ENCODE measurements at places on chromosomes 2 and 18.

- no peak for DNase-seq
These were observed 122.4 kb upstream of the LINC00305 start for GRCh38 chr18:64271246-64271645.

GRCh38 chr2:227853765-227854271, 17.6 kb upstream of the DAW1 start:
- DNase-seq = no peak

- no peak for DNase-seq
These were observed 447.0 kb upstream of the SMIM21 start for GRCh38 chr18:75874401-75875089.

DNA sequence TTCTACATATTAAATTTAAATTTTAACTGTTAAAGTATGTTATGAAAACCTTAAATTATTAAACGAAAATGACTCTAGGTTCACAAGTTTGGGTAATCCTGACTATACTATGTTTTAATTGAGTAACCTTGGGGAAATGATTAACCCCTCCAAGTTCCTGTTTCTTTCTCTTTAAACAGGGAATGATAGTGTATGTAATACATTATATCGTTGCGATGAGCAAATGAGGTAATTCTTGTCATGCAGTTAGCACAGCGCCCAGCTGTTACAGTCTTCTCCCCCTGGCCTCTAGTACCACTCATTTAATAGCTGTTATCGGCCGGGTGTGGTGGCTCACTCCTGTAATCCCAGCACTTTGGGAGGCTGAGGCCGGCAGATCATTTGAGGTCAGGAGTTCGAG, 80.4 kb downstream of the MTA3 start:
- no peak for DNase-seq

DNA sequence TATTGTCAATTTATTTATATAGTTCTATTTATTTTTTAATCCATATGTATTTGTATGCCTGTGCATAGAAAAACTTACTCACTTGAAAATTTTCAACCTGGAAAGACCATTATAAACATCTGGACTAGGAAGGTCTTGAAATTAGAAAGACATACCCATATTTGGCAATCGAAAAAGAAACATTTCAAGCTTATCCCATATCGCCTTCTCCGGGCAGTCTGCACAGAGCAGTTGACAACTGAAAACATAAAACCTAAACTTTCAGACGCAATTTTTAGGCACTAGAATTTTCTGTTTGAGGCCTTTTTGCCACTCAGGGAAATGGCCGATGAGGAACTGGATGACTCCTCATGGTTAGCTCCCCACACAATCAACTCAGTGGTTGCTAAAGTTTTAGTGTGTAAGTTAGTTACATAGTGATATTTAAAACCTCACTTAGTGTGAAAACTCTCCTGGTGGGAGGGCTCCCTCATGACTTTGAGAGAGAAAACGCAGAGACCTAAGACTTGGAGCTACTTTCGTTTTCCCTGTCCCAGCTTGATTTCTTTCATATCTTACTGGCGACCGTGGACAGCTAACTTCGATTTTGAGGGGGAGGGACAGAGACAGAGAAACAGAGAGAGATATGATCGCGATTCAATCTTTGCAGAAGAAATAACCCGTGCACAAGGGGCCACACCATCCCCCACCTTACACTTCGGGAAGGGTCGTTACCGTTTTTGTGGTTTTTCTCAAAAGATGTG, 3.2 kb upstream of the HOXD12 start:
- no peak for DNase-seq

GRCh38 chr2:175181877-175182308, 383 bp upstream of the ATP5MC3 start:
- DNase-seq = no peak

- DNase-seq = no peak
These were observed 25.9 kb downstream of the HDLBP start for GRCh38 chr2:241289597-241289996.

- no peak for DNase-seq
These were observed 10.8 kb upstream of the SESTD1 start for GRCh38 chr2:179275253-179276012.

DNA sequence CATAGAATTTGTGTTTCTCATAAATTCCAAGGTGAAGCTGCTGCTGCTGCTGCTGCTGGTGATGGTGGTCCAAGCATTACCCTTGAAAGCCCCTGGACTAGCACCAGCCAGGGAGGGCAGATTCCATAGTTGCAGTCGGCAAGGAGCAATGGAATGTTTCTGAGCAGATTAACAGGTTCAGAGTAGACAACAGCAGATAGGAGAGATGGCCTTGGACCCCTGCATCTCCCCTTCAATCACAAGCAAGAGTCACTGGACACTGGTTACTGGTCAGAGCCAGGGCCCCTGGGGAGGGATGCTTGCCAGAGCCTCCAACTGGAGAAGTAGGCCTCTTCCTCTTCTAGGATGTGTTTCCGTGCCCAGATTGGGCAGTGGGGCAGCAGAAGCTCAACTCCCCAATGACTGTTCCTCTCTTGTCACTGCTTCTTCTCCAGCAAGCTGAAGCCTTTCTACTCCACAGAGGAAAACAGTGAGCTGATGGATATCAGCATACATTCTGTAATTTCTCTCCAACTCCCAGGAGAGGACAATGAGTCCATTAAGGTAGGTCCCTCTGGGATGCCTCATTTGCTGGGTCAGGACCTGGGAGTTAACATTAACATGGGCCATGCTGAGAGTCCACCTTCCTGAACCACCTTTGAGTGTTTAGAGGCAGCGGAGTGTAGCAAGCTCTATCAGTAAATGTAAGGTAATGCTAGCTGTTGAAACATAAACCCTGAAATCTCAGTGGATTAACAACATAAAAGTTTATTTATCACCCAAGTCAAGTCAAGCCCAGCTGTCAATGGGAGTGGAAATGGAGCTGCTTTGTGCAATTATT, 35.3 kb downstream of the MROH2A start:
- no peak for DNase-seq

- no peak for DNase-seq
These were observed 25.5 kb downstream of the CDH2 start for GRCh38 chr18:28151434-28151833.

DNA sequence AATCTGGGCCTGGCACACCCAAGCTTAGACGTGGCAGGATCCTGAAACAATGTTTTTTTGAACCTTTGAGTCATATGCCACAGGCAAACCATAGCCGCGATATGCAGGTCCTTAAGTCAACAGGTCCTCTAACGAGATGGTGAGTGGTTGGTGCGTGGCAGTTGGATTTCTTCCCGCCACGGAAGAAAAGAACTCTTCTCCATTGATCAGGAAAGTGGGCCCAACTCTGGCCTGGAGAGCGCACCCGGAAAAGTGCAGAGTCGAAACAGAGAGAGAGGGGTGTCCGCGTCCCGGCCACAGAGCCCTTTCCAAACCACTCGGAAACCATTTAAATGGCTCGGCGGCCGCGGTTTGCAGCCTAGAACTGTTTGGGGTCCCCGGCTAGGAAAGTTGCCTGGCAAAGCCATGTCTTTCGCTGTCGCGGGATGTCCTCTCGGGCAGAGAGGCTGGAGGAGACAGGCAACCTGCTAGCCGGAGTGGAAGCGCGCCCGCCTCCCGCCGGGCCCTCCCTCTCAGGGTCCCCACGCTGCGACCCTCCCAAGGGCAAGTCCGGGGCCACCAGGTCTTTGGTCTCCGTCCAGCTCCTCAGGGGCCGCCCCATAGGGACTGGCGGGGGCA, 777 bp downstream of the GALNT3 start:
- DNase-seq = no peak

DNA sequence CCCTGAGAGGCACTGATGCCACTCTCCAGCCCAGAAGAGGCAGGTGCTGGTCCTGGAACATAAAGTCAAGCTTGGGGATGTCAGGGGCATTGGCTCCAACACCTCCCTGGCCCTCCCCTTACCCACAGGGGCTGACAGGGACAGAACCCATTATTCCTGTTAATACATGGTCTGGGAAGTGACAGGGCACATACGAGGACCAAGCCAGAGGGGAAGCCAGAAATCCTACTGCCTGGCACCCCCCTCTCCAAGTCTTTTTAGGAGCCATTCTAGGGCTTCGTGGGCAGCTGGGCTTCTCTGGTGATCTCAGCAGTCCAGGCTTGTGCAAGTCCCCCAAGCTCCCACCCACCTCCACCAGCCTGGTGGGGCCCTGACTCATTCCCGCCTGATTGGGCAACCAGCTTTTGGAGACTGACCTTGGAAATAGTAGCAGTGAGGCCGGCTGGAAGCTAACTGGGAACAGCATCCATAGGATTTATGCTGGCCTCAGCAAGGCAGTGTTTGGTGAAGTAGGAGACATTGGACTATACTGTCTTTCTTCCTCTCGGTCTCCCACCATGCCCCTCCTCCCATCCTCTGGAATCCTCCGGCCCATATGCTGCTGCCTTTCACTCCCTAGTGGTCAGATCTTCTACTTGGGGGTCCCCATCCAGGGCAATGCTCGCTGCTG, 86.4 kb upstream of the HK2 start:
- no peak for DNase-seq

GRCh38 chr2:57460396-57461276, 586.0 kb upstream of the VRK2 start:
- DNase-seq = no peak

- peak; percentile 95 for DNase-seq
These were observed 2.7 kb upstream of the RNPEPL1 start for GRCh38 chr2:240565333-240566202.

DNA sequence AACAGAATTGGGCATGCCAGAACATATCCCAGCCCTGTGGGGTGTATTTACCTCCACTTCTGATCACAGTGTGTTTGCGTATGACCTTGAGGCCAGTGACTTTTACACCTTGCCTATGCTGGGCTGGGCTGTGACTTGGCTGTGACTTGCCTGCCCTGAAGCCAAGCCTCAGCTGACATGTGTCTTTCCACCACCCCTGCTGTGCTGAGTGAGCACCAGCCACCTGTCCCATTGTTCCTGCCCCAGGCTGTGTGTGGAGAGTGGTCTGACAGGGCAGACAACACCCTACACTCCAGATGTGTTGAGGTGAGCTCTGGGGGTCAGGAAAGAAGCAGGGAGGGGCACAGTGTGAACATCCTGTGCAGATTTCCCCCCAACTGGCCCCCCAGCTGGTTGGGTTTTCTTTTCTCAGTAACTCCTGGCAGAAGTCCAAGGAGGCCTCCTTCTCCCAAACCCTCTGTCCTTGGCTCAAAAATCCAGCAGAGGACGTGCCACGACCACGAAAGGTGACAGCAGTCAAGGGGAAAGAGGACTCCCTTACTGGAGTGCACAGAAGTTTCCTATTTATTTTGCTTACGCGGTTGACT, 5.1 kb upstream of the STEAP3 start:
- DNase-seq = no peak

DNA sequence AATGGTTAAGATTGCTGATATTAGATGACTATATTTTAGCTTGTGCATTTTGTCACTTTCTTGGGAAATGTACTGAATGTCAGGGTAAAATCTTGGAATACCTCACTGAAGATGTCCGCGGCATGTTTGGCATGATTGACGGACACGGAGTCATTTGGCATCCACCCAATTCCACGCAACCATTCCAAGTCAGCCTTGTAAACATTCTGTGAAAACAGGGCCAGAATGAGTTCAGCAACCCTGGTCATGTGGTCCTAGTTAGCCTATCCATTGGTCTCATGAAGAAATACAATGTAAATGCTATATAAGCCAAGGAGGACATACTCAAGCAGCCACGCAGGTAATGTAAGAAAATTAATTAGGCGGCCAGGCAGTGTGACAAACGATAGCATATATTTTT, 159.5 kb downstream of the RIF1 start:
- no peak for DNase-seq

DNA sequence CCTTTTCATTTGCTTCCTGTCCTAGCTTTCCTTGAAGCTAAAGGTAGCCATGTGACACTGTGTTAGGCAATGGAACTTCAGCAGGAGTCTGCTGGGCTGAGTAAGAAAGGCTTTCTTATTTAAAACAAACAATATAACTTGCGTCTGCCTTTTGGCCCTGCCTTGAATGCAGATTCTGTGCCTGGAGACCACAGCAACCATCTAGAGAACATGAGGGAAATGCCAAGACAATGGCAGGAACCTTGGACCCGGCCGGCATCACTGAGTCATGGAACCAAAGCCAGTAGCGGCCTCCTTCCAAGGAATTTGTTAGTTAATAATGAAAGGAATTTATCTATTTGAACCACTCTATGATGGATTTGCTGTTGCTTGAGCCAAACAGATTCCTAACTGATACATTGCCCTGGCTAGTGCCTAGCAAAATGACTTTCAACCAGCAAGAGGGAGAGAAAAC, 207.5 kb upstream of the EPHA4 start:
- no peak for DNase-seq

GRCh38 chr2:129812071-129812470, 167.4 kb upstream of the RAB6C start:
- peak; percentile 26 for DNase-seq

GRCh38 chr2:14304326-14304725, 328.2 kb upstream of the LRATD1 start:
- no peak for DNase-seq

- no peak for DNase-seq
These were observed 50.3 kb upstream of the GLI2 start for GRCh38 chr2:120685066-120685973.

- no peak for DNase-seq
These were observed 38.7 kb downstream of the ZNF521 start for GRCh38 chr18:25313268-25313667.

- no peak for DNase-seq
These were observed 124.8 kb downstream of the PTH2R start for GRCh38 chr2:208531361-208531760.

GRCh38 chr2:39469807-39470206, 32.7 kb upstream of the MAP4K3 start:
- no peak for DNase-seq

- no peak for DNase-seq
These were observed 812.6 kb upstream of the LRATD1 start for GRCh38 chr2:13819896-13820295.

GRCh38 chr2:197149546-197149945, 161.0 kb downstream of the ANKRD44 start:
- DNase-seq = no peak

- DNase-seq = no peak
These were observed 1.8 kb upstream of the NPAS2 start for GRCh38 chr2:100818003-100818605.

DNA sequence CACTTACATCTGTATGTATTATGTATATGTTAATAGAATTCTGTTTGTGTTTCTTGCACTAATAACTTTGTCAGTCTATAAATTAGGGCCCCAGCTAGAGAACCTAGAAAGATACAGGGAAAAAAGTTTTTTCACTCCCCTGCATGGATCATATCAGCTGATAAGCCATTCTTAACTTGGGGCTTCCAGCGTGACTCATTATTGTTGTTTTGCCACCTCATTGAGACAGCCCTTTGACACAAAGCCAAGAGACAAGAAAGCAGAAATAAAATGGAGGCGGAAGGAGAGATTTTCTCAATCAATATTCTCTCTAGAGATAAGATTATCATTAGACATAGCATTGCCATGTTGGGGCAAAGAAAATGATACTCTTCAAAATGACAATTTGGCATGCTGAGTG, 93.4 kb downstream of the AKAIN1 start:
- no peak for DNase-seq

DNA sequence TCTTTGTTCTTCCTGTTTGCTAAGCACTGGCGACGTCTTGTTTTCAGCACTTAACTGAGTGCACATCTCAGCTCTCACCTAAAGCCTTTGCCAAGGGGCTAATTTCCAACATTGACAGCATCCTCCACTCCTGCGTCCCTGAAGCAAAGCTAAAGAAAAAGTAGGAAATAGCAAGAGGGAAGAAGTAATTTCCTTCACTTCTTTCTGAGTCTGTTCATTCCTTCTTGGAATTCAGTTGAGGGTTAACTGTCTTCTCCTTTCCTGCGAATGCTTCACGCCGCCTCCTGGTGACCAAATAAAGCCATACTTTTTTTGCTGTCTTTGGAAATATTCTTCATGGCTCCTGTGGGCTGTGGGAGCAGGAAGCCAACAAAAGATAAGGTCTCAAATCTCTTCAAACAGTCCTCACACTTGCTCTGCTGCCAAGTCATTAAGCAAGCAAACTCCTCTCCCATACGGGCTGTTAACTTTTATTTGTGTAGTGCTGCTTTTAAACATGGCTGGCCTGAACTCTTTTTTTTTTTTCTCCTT, 100.9 kb downstream of the DPP10 start:
- DNase-seq = no peak
